ENCODE measurements at places on chromosomes 6 and 20.
A peak's percentile ranks its signal among the peaks of the same experiment; 100 is the strongest.

- DNase-seq, result no peak
These were observed 38.8 kb downstream of the RCAN2 start for GRCh38 chr6:46452312-46452917.

DNA sequence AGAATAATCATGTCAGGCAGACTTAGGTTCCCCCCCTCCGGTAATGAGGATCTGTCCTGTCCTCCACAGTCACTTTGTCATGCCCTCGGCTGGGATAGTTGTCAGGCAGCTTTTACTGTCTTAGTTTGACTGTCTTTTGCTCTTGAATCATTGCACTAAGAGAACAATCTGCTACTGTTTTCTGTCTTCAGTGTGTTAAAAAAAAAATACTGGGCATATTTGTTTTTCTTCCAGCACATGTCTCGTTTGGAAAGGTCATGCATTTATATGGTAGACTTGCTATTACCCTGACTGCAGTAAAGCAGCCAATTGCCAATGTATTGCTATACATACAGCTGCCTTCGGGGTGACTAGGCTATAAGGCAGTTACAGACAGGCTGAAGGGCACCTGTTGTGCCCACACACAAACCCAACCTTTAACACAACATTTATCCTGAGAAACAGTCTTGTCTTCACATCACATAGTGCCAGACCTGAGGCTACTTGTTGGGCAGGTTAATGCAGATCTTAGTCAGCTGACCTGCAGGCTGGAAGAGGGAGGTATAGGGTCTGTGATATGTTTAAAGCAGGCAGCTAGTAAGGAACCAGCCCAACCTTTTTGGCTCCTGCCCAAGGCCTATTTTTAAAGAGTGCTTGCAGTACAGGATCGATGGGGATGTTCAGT lies 26.7 kb downstream of the ARFGEF3 start:
- DNase-seq, result peak; percentile 77

DNA sequence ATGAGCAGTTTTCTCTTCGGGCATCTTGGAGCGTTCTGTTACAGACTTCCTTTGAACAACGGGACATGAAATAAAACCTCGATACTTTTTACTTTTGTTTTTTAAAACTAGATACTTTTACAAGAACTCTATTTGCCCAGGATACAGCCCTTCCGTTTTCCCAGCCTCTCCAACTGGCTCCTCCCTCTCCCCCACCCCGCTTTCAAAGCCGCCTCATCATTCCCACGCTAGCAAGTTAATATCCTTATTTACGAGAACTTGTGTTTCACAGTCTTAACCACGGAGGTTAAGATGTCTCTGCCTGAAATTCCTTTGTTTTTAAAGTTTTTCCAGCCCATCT lies 241 bp upstream of the CFAP206 start:
- DNase-seq, result no peak

DNA sequence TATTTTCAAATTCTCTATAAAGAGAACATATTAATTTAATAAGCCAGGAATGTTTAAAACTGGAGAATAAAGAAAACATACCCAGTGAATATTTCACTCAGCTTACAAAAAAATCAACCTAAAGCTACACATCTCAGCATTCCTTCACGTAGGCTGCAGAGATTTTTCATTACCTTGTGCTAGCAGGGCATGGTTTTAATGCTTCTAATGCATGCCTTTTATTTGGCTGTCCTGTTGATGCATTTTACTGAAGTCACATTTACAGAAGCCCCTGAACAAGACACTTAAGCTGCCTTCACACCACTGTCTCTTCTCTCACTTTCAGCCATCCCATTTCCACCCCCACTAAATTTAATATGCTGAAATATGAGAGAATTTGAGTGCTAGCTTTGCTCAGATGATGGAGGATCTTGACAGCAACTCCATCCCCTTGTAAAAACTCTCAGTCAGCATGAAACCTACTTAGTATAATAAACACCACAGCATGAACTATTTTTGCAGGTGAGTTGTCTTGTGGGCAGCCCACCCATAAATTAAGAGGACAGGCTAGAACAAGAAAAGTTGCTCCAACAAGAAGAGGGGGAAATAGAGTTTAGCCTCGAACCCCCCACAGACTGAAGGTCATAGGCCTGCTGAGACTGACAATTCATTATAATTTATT lies 159.4 kb downstream of the SIM1 start:
- no peak for DNase-seq

- no peak for DNase-seq
These were observed 38.9 kb upstream of the TNFAIP3 start for GRCh38 chr6:137827977-137828810.

DNA sequence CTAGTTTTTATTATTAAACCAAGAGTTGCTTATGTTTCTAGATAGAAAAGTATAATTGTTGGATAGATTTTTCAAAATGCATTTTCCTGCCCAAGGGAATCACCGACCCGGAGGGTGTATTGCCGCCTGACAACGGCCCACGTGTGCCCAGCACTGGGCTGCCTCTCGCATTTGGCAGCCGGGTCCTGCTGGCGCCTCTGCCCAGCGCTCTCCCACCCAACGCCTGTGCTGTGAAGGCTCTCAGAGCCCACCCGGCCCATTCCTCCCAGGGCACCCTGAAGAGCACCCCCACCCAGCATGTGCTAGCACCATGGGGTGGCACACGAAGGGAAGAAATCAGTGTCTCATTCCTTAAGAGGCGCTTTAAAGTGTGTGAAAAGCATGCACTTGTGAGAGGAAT lies 88.3 kb upstream of the AFDN start:
- no peak for DNase-seq

DNA sequence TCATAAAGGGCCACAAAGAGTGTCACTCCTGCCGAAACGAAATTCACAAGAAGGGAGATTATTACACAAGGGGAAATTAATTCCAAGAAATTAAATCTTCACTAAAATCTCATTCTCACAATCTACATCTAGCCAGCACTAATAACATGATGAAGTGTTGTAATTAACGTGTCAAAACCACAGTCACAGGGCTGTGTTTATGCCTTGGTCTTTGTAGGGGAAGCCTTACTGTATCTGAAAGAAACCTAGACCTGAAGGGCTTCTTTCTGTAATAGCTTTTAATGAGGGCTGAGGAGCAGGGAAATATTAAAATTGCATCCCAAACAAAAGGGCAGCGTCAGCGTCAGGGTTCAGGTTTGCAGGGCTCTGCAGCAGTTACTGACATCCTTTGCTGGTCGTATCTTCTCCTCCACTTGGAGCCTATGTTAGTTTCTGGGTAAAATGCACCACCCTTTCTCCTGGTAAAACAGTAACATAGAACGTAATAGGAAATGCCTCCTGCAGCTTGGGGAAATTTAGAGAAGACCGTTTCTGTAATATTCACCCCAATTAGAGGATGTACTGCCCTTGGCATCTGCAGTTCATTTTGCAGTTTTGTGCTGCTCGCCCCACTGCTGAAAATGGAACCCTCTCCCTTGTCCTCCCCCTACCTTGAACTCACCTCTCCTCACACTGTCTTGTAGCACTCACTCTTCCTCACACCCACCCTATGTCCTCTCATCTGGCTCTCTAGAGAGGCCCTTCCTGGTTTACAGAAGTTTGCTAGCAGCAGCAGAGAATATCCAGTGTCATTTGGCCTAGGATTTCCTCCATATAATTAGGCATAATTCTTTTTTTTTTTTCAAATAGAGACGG lies 109.0 kb upstream of the TRAF3IP2 start:
- no peak for DNase-seq

DNA sequence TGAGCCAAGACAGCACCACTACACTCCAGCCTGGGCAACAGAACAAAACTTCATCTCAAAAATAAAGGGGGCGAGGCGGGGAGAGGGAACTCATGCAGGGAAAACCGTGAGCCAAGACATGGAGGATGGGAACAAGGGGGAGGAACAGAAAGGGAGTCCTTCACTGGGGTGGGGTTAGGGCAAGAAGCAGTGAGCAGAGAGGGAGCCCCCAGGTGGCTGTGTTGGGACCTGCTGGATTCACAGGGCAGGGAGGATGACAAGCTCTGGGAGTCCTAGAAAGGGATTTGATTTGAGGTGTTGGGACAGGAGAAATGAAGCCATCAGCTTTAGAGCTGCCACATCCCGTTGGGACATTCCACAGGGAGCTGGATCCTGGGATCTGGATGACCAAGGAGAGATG lies 90.6 kb upstream of the TOP1 start:
- DNase-seq, result no peak

- no peak for DNase-seq
These were observed 124.5 kb upstream of the PRND start for GRCh38 chr20:4597215-4597614.

DNA sequence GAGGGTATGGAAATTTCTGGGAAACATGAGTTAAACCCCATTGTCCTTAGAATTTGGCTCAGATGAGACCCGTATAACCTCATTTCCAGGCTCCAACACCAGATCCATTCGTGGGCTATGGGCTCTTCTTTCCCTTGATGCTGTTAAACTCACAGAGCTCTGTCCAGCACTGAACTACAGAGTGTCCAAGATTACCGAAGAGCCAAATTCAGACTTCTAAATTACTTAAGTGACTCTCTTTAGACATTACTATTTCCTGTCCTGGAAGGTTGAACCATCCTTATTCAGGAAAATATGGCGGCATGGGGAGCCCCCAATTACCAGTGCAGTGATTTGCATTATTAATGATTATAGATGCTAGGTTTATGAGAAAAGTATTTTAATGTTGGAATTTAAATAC lies 124.9 kb upstream of the EDN1 start:
- no peak for DNase-seq

DNA sequence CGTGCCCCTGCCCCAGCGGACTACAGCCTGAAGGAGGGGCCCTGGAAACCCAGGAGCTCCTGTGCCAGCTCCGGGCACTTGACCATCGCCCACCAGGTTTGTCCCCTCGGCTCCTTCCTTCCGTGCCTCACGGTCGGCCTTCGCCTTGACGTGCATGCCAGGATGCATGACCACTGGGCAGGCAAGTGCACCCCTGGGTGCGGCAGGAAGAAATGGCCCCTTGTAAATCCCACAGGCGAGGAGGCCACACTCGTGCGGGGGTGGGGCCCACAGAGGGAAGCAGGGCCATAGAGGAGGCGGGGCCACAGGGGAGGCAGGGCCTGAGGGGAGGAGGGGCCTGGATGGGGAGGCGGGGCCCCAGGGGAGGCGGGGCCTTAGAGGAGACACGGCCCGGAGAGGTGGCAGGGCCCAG lies 81.7 kb downstream of the YTHDF1 start:
- DNase-seq, result no peak

Data from brain (organoid and tissue), 16 donors.